ENCODE measurements at places on chromosomes 1 and 21.

GRCh38 chr21:36698981-36699545, at the start of gene SIM2:
Gene SIM2 (plus strand): TSS chr21:36699115. CDS start chr21:36699747, 632 bp downstream.
- DNase-seq, result no peak

DNA sequence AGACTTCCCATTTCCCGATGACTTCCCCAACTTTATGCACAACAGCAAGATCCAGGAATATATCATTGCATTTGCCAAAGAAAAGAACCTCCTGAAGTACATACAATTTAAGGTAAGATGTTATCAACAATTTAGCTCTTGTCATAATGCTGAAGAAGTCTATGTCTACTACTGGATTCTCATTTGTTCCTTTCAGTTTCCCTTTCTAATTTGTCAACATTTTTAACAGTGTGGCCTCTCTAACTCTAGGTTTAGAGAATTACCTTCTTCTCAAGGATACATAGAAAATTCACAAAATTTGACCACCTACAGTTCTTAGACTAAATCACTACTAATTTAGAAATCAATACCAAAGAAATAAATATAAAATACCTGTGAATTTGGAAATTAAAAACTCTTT, 13.2 kb downstream of the FMO3 start:
- no peak for DNase-seq

- DNase-seq, result no peak
Measured at GRCh38 chr1:147853391-147853790, 49.2 kb upstream of the GJA8 start.

- peak; percentile 54 for DNase-seq
Measured at GRCh38 chr1:62508187-62508758, 71.4 kb downstream of the USP1 start.

DNA sequence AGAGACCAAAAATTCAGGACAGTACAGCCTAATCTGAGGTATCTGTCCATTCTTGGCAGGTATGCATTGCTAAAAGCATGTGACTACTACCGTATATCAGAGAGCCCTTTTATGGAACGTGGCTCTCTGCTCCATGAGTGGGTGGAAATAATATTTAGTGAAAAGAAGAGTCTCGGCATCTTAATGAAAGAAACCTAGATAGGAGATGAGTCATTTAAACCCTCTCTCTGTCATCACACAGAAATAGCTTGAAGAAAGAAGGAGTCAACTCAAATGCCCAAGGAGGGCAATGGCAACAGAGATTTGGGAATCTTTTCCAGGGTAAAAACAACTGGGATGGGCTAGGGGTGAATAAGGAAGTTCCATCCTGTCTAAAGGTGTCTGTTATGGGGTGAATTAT, 528.2 kb downstream of the SMYD3 start:
- DNase-seq, result no peak

DNA sequence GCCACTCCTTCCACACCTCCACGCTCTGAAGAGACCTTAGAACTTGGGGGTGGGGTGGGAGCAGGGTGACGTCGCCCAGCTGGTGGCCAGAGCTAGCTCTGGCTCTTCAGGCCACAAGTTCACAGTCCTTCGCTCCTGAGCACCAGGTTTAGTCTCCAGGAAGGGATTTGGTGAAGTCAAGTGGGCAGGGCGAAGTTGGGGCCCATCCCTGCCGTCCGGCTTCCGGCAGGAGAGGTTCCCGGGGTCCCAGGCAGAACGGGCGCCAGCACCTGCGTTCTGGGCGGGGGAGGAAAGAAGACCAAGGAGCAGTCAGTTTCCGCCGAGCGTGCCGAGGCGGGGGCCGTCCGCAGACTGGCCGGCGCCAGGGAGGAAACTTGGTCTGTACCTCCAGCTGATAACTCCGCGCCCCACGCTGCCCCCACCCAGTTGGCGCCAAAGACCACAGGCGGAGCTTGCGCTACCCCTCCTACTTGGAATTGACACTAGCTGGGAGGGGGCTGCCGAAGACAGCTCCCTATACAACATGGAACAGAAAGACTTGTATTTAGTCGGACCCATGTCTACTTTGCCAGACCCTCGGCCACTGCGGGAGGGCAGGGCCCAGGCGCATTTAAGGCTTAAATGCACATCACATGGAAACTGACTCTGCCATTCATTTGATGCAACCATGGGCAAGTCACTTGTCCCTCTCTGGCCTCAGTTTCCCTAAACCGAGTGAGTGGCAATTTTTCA, 995 bp downstream of the ID3 start:
- no peak for DNase-seq

- DNase-seq, result no peak
Measured at GRCh38 chr1:65266476-65266875, 42.9 kb upstream of the DNAJC6 start.

DNA sequence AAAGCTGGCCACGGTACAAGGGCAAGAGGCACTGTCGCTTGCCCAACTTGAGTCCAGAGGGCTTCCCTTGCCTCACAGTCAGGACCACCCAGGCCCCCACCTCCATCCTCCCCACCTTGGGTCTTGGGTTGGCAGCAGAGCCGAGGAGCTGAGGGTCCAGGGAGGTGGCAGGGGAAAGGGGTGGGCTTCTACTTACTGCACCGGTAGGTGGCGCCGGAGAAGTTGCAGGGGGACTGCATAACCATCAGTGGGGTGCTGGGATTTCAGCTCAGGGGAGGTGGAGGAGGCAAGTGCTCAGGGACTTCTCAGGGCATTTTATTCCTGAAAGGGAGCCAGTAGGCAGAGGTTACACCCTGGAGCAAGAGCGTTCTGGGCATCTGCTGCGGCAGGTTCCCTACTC, 44.0 kb downstream of the TRIM62 start:
- peak; percentile 82 for DNase-seq

- DNase-seq, result no peak
Measured at GRCh38 chr1:153882296-153882912, 40.4 kb downstream of the GATAD2B start.

- no peak for DNase-seq
Measured at GRCh38 chr1:117747605-117748004, 141.8 kb downstream of the TENT5C start.

DNA sequence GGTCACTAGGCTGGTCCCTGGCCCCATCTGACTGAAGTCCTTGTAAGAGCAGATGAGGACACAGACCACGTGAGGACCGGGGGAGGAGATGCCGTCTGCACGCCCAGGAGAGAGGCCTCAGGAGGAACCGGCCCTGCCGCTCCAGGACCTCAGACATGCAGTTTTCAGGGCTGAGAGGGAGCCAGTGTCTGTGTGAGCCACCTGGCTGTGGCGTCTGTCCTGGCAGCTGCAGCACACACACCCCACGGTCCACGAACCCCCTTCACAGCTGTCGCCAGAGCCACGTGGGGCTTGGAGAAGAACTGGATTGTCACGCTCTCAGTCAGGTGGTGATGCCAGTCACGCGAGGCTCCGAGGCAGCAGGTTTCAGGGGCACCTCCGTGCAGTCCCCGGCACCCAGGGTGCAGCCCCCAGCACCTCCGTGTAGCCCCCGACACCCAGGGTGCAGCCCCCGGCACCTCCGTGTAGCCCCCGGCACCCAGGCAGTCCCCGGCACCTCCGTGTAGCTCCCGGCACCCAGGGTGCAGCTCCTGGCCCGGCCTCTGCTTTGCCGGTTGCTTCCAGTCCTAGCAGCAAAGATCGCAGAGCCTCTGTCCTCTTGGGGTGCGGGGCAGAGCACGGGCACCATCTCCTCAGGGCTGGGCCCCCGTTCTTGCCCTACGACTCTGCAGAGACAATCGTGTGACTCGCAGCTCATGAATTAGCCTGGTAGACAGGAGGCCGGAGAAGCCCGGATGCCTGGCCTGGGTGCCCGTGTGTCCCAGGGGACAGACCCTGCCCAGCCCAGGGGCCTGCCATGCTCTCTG, 19.0 kb upstream of the SUMO3 start:
- peak; percentile 57 for DNase-seq

DNA sequence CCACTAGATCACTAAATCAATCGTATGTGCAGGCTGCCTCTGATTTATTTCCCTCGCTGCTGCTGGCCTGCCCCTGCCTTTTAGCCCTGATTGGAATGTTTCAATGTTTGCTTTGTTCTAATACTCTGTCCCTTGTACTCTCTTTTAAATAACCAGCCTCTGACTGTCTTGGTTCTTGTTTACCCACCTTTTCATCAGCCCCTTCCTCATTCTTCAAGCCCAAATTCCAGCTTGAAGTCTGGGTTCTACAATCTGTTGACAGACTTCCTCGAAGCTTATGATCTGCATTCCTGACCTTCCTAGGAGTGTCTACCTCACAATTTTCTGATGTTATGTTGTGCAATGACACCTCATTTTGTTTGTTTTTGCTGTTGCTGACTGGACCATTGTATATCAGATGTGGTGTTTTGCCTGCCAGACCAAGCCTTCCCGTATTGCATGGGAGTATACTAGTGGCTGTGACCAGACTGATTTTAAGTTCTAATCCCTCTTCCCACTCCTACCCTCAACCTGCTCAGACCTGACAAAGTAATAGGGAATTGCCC, 46.6 kb upstream of the APOBEC4 start:
- no peak for DNase-seq

DNA sequence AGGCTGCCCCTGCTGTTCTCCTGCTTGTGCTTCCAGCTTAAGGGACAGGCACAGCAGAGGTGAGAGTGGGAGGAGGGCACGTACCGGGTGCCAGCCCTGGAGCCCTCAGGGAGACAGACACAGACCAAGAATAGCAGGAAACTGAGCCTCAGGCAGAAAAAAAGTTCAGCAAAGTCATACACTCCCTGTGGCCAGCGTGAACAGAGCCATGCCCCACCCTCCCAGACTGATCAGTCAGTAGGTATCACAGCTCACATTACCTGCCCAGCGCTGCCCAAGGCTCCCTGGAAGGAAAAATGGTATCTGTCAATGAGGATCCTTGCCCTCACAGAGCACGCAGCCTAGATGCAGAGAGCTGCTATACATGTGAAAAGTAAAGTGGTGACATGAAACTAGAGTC, 1.3 kb downstream of the UBL4B start:
- no peak for DNase-seq

GRCh38 chr1:108624069-108624468, 36.8 kb downstream of the HENMT1 start:
- no peak for DNase-seq

GRCh38 chr1:152623203-152623844, 421 bp upstream of the LCE3A start:
- peak; percentile 57 for DNase-seq

GRCh38 chr1:156075162-156075561, 7.1 kb downstream of the MEX3A start:
- DNase-seq, result no peak

- DNase-seq, result no peak
Measured at GRCh38 chr21:21111309-21111920, 113.2 kb downstream of the NCAM2 start.

GRCh38 chr1:205593967-205594366, 37.8 kb downstream of the ELK4 start:
- peak; percentile 55 for DNase-seq

GRCh38 chr1:18149027-18149641, 41.5 kb downstream of the IGSF21 start:
- no peak for DNase-seq

DNA sequence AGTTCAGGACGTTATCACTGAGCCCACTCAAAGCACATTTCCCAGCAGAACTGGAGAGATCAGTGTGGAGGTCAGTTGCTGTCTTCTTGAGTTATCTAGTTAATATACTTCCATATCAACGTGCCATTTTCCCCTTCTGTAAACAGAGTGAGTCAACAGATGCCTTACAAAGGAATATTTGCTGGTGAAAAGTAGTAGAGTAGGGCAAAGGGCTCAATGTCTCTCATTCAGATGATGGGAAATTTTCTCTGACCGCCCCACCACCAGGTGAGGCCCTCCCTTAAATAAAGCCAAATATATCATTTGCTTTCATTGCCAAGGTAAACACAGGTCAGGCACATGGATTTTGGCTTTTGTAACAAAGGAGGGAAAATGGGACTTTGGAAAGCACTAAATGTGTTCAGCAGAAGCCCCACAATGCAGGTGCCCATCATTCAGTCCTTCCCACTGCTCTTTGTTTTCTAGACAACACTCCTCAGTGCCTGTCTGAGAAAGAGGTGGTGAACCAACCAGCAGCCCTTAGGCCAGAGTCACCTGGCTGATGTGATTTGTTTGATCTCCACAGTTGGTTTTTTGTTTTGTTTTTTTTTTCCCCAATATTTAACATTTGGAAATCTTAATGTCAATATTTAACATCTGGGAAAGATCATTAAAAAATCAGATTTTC, 40.5 kb upstream of the SAMD13 start:
- DNase-seq, result peak; percentile 29

- DNase-seq, result peak; percentile 74
Measured at GRCh38 chr1:5991381-5992025, 722 bp downstream of the NPHP4 start.

GRCh38 chr1:93960641-93961147, 51.5 kb upstream of the GCLM start:
- no peak for DNase-seq

DNA sequence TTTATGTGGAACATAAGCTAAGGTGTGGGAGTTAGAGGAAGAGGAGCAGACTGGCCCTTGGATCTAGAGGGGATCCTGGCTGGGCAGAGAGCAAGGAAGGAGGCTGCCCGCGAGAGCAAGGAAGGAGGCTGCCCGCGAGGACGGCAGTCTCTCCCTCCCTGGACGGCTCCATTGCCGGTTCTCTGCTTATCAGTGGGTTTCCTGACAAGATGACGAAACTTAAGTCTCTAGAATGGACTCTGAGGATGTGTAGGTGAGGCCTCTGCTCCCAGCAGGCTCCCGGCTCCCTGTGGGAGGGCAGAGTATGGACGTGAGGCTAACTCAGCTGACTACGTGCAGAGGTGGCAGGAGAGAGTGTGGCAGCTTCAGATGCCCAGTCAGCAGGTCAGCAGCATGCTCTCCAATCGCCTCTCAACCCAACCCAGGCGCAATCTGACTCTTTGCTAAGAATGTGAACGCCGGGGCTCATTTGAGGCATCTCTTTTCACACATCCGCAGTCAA, 6.1 kb downstream of the MYBPHL start:
- no peak for DNase-seq

GRCh38 chr1:193060406-193060805, 994 bp downstream of the RO60 start:
- DNase-seq, result peak; percentile 64

- DNase-seq, result no peak
Measured at GRCh38 chr1:172900376-172900997, 150.3 kb downstream of the TNFSF18 start.

DNA sequence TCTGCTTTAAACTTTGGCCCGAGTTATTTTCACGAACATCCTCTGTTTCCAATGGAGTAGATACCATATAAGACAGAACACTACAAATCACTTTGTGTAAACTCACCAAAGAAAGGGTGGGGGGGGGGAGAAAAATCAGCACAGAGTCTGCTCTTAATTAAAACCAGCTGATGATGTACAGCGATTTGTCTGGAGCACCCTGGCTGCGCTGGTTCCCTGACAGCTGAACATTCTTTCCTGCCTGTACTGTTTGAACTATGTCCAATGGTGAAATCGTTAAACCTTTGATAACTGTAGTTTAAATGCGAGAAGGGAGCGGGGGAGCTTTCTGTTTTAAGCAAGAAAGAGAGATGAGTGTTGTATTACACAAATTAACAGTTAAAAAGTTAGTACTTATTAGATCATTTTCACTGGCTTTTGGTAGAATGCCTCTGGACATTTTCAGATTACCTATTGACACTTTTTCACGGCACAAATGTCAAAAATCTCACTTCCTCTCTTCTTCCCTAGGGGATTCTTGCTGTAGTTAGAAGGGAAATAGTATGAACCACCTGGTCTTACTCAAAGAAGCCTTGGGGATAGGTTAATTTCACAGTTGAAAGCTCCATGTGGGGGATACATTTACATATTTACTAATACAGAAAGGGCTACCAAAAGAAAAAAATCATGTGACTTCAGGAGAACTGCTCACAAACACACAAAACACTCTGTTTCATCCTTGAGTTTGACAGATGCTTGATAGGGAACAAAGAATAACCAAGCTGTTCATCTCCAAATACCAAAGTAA, 140.2 kb upstream of the RUNX1 start:
- DNase-seq, result peak; percentile 94

- DNase-seq, result no peak
Measured at GRCh38 chr1:246527402-246528088, 20.5 kb upstream of the SMYD3 start.

- no peak for DNase-seq
Measured at GRCh38 chr1:157135646-157136045, 2.5 kb downstream of the ETV3 start.

Data from Karpas-422 (cell line).